ENCODE measurements at places on chromosomes 11 and 22.

- DNase-seq = peak; percentile 24
These were observed 65.5 kb downstream of the AAMDC start for GRCh38 chr11:77886401-77886800.

DNA sequence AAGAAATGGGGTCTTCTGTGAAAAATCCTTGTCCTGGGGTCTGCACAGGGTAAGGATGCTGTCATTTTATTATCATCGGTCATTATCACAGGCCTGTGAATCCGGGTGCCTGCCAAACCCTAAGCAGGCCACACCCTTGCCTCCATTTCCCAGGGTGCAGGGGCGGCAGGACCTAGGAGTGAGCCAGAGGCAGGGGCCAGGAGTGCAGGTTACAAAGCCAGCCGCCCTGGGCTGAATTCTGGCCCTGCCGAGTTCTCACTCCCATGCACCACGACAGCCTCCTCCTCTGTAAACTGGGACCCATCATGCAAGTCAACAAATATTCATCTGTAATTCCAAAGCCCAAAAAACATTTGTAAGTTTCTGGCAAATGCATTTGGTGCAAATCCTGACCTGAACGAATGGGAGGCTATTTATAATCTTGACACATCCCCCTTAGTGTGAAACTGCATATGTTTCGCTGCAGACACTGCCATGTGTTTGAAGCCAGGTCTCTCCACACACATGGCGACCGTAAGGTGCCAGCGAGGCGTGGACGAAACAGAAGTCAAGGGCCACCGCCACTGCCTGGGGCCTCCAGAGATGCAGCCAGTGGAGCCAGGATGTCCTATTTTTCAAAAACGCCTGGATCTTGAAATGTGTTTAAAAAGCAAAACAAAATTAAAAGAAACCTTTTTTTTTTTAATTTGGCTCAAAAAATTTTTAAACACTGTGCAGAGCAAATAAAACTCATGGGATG is 6.7 kb downstream of the CD5 start:
- DNase-seq = no peak

GRCh38 chr11:60310407-60310998 is 16.6 kb upstream of the MS4A6E start:
- no peak for DNase-seq

GRCh38 chr11:120029321-120029720 is 108.6 kb downstream of the TRIM29 start:
- no peak for DNase-seq

DNA sequence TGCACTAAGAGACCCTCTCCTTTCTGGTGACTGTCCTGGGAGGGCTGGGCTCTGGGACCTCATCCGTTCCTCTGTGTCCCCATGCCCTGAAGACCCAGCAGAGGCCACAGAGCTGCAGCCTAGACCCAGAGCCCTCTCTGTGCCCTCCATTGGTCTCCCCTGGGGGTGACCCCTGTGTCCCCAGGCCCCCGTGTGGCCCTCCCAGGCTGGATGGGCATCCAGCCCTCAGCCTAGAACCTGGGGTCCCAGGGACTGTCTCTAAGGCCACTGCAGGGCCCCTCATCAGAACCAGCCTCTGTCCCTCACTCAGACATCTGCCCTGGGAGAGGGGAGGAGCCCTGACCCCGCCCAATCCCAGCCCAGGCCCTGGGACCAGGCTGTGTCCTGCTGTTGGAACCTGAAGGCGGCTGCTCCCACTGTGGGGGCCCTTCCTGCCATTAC is 5.7 kb downstream of the IGLL1 start:
- DNase-seq = no peak

Measured in fibroblast of villous mesenchyme (primary cell).